Astrocyte of the cerebellum (primary cell): ENCODE measurements at places on chromosomes 6 and 20.

- no peak for DNase-seq
Observed at GRCh38 chr6:11828262-11828870, 49.8 kb upstream of the ADTRP start.

- peak; percentile 18 for DNase-seq
Observed at GRCh38 chr6:46998436-46999017, 43.6 kb downstream of the ADGRF1 start.

DNA sequence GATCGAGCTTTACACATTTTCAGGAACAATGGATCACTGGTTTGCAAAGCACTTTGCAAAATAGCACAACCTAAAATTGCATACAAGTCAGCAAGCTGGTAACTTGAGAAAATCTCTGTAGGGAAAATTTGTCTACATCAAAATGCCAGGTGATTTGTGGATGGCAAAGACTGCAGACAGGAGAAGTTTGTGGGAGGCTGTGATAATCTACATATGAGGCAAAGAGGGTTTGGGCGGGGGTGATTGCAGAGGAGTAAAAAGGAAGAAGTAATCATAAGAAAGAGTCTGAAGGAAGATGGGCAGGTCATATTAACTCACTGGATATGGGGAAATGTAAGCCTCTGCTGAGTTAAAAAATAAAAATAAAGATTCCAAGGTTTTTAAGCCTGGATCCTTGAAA lies 166.3 kb upstream of the STXBP5 start:
- no peak for DNase-seq

DNA sequence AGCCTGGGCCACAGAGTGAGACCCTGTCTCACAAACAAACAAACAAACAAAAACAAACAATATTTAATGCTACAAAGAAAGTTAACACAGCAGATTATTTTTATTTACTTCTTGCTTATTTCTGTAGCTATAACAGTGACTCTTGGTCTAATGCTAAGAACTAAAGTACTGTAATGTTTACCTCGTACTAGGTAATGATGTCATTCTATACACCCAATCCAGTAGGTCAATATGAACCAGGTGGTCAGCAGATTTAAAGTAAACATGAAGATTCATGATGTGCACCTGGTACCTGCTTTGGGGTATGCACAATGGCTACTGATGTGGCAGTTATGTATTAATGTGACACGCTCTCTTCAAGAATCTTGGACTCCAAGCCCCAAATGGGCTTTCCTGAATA lies 36.6 kb upstream of the CARMIL1 start:
- no peak for DNase-seq

DNA sequence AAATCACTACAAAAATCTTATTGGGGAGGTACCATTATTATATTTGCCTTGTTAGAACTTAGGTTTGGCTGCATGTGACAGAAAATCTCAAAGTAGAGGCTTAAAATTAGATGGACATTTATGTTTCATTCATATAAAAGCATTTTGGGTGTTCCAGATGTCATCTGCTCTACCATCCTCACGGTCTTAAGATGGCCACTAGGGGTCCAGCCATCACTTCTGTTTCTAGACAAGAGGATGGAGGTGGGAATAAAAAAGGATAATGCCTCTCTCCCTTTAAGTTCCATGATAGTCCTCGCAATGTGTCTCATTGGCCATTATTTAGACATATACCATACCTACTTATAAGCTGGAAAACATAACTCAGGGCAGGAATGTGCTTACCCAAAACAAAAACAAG lies 929.5 kb downstream of the KIF16B start:
- no peak for DNase-seq

GRCh38 chr20:44253528-44253927 lies 6.4 kb downstream of the GDAP1L1 start:
- DNase-seq: no peak

DNA sequence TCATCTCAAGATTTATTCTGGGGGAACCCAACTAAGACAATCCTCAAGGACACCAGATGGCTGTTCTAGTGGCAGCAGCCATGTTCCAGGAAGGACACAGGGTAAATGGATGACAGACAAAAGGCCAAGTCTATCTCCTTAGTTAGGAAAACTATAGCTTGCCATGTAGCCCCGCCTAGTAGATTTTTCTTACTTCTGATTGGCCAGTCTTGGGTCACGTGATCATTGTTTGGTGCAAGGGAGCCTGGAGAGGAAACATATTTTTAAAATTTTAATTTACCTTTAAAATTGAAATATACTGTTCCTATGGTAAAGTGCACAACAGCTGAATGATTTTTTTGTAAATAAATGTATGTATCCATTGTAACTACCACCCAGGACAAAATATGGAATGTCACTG lies 4.4 kb upstream of the KCNS1 start:
- DNase-seq: no peak

GRCh38 chr20:50409495-50409894 lies 100.7 kb upstream of the PTPN1 start:
- no peak for DNase-seq

- DNase-seq: no peak
Observed at GRCh38 chr6:150981095-150981494, 115.6 kb downstream of the MTHFD1L start.

- no peak for DNase-seq
Observed at GRCh38 chr6:163414946-163415619, 565 bp downstream of the QKI start.

DNA sequence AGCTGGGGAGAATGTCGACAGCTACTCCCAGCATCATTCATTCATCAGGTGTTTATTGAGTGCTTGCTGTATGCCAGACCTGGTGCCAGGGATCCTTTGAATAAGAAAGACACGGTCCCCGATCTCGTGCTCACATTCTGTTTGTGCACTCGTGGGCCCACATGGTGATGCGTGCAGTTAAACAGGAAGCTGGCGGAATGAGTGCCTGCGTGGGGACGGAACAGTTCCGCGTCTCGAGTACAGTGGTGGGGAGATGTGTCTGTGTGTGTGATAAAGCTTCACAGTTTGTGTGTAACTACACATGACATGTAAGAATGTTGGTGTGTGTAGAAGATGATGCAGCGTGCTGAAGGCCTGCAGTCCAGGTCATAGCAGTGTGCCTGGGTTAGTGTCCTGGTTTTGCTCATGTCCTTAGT lies 6.5 kb downstream of the RBM38 start:
- DNase-seq: no peak

DNA sequence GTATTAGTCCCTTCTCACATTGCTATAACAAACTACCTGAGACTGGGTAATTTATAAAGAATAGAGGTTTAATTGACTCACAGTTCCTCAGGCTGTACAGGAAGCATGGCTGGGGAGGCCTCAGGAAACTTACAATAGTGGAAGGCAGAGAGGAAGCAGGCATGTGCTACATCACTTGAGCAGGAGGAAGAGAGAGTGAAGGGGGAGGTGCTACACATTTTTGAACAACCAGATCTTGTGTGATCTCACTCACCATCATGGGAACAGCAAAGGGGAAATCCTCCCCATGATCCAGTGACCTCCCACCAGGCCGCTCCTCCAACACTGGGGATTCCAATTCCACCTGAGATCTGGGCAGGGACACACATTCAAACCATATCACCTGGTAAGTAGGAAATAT lies 630.6 kb downstream of the QKI start:
- no peak for DNase-seq

- peak; percentile 43 for DNase-seq
Observed at GRCh38 chr6:79719248-79719960, 88.3 kb downstream of the SH3BGRL2 start.

DNA sequence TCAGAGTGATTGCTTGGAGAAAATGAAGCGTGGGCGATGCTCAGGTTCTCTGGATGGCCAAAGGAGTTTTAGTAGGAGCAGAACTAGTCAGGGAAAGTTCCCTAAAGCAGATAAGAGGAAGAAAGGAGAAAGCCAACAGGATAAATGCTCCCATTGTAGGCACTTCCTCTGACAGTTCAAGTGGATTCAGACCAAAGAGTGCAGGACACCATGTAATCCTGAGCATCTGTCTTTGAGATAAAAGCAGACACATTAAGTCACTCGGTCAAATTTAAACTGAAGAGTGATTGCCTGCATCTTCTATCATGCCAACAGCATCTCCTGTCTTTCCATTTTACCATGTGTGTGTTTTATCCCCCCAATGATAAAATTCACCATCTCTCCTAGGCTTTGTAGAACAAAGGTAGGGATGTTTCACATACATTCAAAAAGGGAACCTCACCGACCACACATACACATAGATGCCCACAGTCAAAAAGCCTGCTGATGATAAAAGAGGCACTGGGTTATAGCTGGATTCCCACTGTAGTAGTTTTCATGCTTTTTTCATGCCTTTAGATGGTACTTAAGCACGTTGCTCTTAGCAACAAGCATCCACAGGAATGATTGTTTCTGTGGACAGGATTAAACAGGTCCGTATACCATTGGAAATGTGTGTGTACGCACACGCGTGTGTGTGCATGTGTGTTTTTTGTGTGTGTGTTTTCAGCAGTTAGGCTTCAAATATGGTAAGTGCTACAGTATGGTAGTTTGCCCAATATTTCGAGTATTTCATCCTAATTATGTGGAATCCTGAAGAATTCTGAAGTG lies 7.0 kb downstream of the GRIK2 start:
- no peak for DNase-seq

GRCh38 chr6:47335466-47335865 lies 25.8 kb upstream of the TNFRSF21 start:
- DNase-seq: no peak

DNA sequence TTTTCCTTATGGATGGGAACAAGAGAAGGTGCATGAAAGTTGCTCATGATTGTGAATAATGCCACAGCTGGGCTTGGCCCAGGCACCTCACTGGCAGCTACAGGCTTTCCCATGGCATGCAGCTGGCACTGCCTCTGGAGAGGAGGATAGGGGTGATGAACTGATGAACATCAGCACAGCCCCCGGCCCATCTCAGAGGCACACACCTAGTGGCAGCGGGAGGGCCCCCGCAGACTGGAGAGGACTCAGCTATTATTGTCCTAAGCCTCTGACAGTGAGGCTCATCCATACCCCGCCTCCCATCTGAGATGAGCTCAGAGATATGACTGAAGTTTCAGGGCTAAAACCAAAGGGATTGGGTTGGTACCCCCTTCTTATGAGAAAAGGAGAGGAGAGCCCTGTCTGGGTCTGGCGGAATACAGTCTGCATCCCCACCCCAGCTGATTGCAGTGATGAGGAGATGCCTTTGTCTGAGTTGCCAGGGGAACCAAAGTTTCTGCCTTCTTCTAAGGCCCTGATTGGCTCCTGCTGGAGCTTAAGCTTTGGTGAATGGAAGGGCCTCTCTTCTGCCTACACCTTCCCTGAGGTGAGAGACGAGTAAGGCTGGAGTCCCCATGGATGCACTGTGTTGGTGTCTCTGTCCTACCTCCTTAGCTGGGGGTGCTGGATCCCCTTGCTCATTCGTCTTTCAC lies 27.6 kb upstream of the EPB41L1 start:
- DNase-seq: no peak

- no peak for DNase-seq
Observed at GRCh38 chr6:36362551-36363370, 24.7 kb downstream of the ETV7 start.

- no peak for DNase-seq
Observed at GRCh38 chr6:19603721-19604120, 233.4 kb upstream of the ID4 start.

GRCh38 chr6:79985128-79985527 lies 19.3 kb upstream of the TTK start:
- DNase-seq: no peak

GRCh38 chr6:77857421-77857820 lies 204.6 kb downstream of the MEI4 start:
- DNase-seq: no peak

- no peak for DNase-seq
Observed at GRCh38 chr6:137342607-137343190, 123.5 kb upstream of the IFNGR1 start.

DNA sequence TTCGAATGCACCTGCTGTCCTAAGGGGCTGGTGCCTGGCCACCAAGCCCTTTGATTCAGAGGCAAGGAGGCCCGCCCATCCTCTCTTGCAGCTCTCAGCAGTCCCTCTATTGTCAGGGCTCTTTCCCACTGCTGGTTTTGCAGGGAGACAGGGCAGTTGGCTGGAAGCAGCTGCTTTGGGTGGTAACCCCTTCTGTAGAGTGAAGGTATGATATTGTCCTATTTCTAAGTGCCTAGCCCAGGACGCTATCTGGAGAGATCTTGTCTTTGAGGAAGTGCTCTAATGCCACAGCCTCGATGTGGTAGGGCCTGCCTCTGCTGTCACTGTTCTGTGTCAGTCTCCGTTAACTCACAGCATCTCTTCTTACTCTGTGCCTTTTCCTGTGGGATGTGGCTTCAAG lies 5.6 kb downstream of the PLCG1 start:
- no peak for DNase-seq

GRCh38 chr20:6169251-6169650 lies 46.4 kb upstream of the FERMT1 start:
- no peak for DNase-seq

GRCh38 chr20:5871459-5872410 lies 78.6 kb downstream of the TRMT6 start:
- DNase-seq: no peak

DNA sequence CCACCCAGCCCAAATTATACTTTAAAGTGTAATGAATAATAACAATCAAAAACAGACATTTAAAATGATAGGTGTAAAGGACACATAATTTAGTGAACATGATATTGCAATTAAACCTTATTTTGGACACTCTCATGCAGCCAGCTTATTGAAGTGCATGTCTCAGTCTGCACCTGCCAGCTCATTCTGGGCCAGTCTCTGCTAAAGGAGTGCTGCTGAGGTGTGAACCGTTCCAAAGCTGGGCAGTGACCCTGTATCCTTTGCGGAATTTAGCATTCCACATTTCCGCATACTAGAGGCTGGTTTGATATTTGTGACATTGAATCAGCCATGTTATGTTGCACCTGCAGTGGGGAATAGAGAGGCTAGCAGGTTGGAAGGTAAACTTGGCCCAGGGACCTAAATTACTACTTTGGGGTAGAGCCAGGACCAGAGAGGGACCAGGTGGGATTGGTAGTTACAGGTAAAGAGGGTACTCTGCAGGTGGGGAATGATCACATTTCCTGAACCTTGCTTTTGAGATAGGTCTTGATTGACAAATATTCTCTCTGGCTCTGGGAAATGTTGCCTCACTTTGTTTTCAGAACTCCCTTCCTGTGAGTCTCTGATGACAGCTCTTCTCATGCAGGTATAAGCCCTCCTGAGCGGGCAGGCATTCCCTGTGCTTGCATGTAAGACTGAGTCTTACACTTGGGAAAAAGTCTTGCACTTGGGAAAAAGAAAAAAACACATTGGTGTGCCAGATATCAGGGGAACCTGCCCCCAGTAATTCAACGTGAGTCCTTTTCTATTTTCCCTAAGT lies 26.2 kb downstream of the TULP4 start:
- DNase-seq: no peak

DNA sequence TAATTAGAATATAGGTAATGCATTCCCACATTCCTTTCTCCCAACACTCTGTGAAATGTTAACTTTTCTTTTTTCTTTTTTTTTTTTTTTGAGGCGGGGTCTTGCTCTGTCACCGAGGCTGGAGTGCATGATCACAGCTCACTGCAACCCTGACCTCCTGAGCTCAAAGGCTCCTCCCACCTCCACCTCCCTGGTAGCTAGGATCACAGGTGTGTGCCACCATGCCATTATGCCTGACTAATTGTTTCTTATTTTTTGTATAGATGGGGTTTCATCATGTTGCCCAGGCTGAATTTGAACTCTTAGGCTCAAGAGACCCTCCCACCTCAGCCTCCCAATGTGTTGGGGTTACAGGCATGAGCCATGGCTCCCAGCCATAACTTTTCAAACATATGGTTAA lies 135.7 kb upstream of the SHLD1 start:
- no peak for DNase-seq

- no peak for DNase-seq
Observed at GRCh38 chr6:24610672-24611071, 35.3 kb downstream of the KIAA0319 start.
